ENCODE measurements at places on chromosomes 16 and 17. TPM values are rescaled to one million over a fixed set of nuclear protein-coding genes. Genes with fewer than 3 reads are reported as not detected.

- peak; percentile 47 for DNase-seq
Observed at GRCh38 chr16:48687421-48688038, 77.5 kb upstream of the N4BP1 start.

Gene CCL5
- polyA plus RNA-seq: 0.07 TPM

DNA sequence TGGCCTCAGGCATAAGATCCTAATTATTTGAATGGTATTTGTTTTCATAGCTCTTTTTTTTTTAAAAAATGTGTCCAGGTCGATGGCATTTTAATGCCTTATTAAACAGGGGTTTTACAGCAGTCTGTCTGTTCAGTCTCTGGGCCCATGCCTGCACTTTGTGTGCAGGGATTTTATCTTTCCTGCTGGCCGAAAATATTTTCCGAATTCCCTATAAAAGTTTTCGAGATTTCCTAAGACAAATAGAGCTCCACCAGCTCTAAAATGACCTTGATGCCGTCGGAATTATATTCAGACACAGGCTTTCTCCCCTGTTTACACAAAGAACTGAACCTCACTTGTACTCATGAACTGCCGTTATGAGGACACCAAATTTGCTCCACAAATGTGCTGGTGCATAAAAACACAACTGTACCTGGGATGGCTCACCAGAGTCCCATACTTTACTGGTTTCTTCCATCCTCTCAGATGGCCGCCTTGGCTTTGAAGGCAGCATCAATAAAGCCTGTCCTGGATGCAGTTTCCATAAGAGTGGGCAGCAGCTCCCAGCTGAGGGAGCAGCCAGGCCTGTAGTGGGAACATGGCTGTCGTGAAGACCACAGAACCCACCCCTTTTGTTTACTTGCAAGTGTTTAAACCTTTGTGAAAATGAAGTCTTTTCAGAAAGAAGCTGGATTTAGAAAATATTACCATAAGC is 44.9 kb downstream of the TBX4 start:
- DNase-seq: no peak

GRCh38 chr17:6108987-6109386 is 38.8 kb downstream of the WSCD1 start:
- DNase-seq: no peak

Gene LHX1
- polyA plus RNA-seq: not detected

DNA sequence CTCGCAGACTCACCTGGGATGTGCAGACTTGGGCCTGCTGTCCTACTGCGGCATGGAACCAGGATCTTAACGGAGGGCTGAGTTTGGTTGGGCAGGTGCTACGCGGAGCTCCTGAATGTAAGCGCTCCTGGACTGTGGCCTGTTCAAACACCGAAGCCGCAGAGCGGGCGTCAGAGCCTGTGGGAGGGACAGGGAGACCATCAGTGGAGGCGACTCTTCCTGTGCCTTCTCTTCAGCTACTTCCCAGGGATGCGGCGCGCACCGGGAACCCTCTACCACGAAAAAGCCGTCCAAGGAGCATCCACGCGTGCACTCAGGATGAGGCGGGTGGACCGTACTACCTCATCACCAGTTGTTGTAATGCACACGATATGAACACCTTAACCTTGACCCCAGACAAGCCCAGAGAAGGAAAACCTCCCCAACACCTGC is 2.0 kb downstream of the USP36 start:
- no peak for DNase-seq

DNA sequence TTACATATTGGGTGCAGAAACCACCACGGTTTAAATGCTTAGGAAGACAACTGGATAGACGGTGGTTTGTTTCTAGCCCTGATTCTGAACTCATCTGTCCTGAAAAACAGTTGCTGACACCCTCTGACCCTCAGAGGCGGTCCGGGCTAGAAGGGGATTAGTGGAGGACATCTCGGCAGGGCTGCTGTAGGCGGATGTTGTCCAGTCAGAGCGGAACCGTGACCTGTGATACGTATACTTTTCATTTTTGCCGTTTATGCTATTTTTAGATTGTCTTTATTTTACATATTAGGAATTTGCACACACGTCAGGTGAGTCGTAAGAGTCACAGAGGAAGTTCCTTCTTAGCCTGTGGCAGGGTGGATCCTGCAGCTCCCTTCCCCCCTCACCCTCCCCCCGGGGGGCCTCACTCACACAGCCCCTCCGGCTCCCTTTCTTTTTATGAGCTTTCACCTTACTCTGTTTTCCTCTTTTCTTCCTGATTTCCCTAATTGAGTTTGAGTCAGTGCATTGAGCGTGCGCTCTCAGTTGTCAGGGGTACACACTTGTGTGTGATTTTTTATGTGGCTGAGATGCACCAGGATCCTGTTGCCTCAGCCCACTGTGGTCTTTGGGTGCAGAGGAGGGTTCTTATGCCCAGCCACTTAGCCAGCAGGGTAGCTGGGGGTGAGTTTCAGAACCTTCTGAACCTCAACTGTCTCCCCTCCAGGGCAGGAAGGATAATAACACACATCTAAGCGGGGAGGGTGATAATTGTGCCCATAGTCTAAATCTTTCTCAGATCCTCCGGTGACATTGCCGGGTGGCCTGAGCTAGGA is 211.1 kb upstream of the CHMP6 start:
- DNase-seq: no peak

Gene SPIRE2
- 0.59 TPM for polyA plus RNA-seq

Gene DPEP2NB
- not detected for polyA plus RNA-seq

DNA sequence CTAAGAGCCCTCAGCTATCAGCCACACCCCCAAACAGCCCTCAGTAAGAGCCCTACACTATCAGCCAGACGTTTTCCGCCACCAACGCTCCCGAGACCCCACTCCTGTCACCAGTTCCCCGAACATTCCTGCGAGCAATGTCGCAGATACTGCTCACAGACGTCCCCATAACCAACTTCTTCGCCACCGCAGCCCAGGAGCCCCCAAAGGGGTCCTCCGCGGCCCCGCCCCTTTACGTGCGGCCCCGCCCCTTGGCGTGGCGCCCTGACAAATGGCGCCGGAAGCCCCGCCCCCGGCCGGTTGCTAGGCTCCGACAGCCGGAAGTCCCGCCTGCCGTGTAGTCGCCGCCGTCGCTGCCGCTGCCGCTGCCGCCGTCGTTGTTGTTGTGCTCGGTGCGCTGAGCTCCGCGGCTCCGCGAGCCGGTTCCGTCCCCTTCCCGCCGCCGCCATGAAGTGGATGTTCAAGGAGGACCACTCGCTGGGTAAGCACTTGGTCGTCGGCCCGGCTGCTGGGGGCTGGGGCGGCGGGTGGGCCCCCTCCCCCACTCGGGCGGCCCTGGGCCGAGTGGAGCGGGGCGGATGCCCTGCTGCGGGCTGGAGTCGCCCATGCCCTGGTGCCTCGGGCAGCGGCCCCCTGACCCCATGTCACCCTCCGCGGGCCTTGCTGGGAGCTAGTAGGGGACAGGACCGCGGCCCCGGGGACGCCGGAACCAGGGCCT is at the start of gene GABARAPL2:
GABARAPL2 (plus strand) TSS at position 340 of the 718 bp plus-strand sequence; CDS start at position 448, 108 bp downstream.
- DNase-seq: peak; percentile 60

- peak; percentile 38 for DNase-seq
Observed at GRCh38 chr17:79400989-79401703, 209.7 kb downstream of the RBFOX3 start.

- no peak for DNase-seq
Observed at GRCh38 chr17:80118601-80119270, 17.4 kb downstream of the GAA start.
